ENCODE measurements at places on chromosomes 16 and 17.

DNA sequence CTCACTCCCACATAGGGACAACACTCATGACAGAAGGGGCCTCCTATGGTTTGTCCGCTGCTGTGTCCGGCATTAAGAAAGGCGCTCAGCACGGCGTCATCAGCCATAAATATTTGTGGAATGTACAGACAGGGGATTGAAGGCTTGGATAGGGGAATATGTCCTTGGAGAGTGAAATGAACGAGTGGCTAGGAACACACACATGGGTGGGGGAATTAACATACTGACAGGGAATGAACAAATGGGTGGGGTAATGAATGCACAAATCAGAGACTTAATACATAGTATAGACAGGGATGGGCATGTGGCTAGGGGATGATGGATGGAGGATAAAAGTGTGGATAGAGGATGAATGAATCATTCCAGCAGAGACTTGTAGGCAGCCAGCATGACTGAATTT is 154.0 kb upstream of the HSBP1 start:
- peak; percentile 62 for DNase-seq

DNA sequence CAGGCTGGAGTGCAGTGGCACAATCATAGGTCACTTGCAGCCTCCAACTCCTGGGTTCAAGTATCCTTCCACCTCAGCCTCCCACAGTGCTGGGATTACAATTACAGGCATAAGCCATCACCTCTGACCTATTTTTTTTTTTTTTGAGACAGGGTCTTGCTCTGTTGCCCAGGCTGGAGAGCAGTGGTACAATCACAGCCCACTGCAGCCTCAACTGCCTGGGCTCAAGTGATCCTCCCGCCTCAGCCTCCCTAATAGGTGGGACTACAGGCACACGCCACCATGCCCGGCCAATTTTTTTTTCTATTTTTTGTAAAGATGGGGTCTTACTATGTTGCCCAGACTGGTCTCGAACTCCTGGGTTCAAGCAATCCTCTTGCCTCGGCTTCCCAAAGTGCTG is 5.6 kb upstream of the GGA2 start:
- no peak for DNase-seq

DNA sequence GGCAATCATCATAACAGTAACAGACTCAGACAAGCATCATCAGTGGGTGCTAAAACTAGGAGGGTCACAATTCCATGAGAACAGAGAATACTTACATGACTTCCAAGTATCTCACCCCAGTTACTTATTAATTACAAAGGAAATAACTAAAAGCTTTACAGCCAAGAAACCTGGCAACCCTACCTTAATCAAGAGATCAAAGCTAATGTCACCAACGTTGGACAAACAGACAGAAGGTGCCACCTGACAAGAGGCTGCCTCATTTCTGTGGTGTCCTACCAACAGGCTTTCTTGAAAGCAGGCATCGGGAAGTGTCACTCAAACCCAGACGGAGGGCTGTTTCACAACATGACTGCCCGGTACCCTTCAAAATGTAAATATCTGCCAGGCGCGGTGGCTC is 84.6 kb downstream of the RMI2 start:
- no peak for DNase-seq

GRCh38 chr17:76893623-76894334 is 25.6 kb downstream of the MGAT5B start:
- no peak for DNase-seq

DNA sequence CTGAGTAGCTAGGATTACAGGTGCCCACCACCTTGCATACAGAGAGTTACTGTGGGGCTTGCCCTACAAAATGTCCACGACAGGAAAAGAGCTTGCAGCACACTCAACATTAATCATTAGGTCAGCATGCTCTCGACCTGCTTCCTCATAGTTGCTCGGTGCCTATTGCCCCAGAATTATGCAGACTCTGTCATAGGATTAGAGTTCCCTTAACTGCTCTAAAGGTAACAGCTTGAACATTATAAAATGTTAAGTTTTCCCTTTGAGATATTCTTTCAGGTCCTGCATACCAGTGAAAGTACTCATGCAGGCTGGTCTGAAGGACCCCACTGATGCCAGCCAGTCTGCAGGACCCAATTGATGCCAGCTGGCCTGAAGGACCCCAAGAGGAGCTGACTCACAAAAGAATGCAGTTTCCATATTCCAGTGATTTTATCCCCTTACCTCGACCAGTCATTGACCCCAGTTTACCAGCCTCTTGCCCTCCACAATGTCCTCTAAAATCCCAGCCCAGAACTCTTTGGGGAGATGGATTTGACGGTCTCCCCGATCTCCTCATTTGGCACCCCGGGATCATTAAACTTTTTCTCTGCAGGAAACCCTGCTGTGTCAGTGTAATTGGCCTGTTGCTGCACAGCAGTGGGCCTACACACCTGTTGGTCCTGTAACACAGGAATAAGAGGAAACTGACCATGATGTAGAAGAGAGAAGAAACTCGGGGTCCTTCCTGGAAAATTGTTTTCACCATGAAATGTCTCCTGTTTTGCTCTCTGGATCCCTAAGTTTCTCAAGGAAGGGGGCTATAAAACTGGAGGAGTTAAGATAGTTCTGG is 10.6 kb downstream of the ICAM2 start:
- no peak for DNase-seq

DNA sequence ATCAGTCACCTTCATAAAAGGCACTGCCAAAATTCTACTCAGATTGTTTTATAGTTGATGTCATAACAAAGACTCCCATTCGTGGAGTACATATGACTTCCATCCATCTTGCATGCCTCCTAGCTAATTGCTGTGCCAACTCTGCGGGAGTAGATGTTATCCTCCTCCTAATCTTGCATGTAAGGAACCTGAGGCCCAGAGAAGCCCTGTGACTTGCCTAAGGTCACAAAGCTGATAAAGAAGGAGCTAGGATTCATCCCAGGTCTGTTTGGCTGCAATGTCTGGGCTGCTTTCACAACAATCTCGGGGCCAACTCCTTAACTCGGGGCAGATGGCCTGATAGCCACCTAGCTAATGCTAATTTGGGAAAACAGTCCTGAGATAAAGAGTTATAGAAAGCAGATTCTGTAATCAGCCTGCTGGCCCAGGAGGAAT is 87.3 kb downstream of the YPEL2 start:
- no peak for DNase-seq

- DNase-seq: no peak
Measured at GRCh38 chr17:58377093-58377601, 25.1 kb upstream of the SUPT4H1 start.

DNA sequence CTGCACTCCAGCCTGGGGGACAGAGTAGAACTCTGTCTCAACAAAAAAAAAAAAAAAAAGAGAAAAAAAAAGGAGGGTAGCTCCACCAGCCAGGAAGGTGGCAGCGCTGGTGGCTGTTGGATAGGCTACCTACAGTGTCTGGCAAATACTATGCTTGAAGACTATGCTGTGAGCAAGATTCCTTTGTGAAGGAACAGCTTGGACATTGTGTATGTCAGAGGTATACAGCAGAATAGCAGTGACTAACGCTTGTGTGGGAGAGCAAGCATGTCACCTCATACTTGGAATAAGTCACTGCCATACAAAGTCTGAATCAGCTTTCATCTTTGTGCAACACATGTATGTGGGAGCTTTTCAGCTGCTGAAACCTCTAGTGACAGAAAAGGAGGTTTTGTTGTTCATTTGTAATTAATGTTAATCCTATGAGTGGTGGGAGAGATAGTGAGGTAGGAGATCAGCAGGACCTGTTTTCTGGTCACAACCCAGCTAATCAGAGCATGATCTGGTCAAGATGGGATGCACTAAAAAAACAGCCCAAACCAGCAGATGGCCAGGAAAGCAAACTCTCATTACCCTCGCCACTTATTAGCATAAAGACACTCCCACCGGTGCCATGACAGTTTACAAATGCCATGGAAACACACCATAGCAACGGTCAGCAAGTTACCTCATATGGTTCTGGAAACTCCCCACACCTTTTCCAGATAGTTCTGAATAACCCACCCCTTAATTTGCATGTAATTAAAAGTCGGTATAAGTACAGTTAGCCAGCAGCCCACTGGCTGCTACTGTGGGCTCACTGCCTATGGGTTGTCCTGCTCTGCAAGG is 6.8 kb upstream of the ITGAD start:
- no peak for DNase-seq

DNA sequence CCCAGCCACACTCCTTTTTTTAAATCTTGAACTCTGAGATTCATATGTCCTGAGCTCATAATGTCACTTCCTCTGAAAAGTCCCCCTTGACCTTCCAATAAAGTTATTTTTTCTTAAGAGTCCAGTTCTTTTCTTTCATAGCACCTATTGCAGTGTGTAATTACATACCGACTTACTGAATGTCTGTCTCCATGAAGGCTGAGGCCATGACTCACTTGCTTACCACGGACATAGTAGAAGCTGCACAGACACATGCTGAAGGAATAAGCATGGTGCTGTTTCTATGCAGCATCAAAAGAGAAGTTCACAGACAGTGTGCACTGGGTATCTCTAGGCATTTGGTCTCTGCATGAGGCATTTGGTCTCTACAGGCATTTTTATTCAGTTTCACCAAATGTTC is 77.2 kb downstream of the C17orf67 start:
- DNase-seq: peak; percentile 81

DNA sequence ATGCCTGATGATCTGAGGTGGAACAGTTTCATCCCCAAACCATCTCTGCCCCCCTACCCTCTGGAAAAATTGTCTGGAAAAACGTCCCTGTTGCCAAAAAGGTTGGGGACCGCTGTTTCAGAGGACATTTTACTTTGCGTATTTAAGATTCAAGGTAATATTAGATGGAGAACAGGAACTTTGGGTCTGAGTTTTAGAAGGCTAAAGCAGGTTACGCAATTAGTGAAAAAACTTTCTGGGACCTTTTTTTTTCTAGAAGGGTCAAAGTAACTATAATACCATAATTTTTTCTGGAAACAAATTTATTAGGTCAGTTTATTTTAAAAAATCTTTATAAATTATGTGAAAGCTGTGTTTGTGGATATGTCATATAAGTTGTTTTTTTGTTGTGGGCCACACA is 5.8 kb downstream of the TANC2 start:
- no peak for DNase-seq

DNA sequence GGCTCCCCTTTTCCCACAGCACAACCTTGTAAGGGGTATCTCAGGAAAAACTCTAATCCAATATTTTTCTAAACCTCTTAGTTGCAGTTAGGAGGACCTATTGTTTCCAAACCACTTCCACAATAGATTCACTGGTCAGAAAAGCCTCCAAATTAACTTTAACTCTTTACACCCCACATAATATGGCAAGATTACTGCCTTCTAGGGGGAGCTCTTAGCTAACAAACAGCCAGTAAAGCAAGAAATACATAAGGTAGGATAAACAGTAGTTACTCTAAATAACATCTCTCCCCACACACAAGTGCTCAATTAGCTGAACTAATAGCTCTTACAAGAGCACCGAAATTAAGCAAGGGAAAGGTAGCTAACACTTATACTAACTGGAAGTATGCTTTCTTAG is 192.1 kb upstream of the KIF2B start:
- no peak for DNase-seq

DNA sequence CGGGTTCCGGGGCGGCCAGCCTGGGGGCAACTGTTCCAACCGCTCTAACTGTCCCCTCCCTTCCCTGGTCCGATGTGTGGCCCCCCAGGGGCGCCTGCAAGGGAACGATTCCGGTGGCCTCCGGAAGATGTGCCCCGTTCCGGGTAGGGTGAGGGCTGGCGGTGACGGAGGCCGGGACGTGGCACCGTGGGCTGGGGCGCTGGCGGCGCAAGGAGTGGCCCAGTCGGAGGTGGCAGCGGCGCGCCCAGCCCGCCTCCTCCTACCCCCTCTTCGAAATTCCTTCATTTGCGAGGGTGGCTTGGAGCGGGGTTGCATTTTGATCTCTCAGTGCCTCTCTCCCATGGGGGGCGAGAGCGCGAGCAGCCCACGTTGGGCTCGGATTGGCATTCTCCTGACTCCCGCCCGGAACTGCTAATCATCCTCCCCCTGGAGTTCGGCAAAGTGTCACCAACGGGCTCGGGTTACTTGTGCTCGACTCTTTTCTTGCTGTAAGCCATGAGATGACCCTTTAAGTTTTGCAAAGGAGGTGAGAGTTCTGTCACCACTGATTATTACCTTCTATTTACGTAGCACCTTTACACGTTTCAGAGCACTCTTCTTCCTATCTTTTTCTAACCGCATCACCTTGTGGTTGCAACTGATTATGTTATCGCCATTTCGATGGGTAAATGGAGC is 622 bp downstream of the NDEL1 start:
- DNase-seq: peak; percentile 46

DNA sequence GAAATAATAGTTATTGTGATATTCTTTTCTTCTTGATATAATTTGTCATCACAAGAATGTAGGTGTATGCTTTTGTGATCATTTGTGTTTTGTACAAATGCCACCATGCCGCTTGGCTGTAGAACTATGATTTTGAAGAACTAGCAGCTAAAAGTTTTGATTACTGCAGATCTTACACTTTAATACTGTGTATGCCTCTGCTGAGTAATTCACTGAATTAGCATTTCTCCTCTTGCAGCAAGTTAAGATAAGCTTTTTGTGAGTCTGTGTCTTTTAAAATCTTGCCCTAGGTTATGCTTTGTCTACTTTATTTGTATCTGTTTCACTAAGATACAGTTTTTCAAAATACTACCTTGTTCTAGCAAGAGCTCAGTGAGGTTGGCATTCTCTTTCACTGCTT is 326.5 kb upstream of the TBX2 start:
- no peak for DNase-seq

DNA sequence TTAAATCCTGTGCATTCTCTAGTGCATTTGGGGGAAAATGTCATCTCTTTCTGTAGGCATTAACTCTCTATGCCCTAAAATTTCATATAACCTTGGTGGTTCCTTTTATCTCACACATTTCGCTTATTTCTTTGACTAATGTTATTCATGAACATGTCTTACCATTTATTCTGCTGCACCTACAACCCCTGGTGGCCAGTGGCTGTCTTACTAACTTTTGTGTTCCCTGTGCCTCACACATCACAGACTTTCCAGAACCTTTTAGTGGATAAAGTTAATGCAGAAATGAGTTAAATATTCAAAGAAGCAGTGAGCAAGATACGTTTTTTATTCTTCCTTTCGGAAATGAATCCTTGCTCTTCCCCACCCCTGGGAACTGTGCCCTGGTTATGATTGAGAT is 111.9 kb downstream of the CDH13 start:
- DNase-seq: no peak

DNA sequence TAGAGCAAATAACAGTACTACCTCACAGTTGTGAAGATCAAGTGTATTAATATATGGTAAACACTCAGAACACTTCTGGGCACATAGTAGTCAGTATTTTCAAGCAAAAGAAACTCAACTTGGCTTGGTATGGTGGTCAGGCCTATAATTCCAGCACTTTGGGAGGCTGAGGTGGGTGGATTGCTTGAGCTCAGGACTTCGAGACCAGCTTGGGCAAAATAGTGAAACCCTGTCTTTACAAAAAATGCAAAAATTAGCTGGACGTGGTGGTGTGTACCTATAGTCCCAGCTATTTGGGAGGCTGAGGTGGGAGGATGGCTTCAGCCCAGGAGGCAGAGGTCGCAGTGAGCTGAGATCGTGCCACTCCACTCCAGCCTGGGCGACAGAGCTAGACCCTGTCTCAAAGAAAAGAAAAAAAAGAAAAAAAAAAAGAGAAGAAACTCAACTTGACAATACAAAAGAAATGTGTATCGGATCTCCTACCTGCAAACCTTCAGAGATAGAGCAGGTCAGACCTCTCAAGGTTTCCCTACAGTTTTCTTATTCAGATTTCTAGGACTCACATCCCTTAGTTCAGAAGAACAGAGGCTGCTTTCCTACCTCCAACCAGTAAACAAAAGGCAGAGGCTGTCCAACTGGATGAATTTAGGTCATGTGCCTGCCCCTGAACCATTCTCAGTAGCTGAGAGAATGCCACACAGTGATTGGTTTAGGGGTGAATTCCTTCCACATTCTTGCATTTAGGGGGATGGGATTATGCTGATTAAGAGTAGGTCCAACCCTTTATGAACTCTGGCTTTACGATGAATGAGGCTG is 1.7 kb upstream of the KPNA2 start:
- no peak for DNase-seq
